Activated naive CD4-positive, alpha-beta T cell treated with anti-CD3 and anti-CD28 coated beads, Interleukin-2, amount 50 U/mL, for 72 hours (primary cell): ENCODE measurements at places on chromosomes 2 and 18.

DNA sequence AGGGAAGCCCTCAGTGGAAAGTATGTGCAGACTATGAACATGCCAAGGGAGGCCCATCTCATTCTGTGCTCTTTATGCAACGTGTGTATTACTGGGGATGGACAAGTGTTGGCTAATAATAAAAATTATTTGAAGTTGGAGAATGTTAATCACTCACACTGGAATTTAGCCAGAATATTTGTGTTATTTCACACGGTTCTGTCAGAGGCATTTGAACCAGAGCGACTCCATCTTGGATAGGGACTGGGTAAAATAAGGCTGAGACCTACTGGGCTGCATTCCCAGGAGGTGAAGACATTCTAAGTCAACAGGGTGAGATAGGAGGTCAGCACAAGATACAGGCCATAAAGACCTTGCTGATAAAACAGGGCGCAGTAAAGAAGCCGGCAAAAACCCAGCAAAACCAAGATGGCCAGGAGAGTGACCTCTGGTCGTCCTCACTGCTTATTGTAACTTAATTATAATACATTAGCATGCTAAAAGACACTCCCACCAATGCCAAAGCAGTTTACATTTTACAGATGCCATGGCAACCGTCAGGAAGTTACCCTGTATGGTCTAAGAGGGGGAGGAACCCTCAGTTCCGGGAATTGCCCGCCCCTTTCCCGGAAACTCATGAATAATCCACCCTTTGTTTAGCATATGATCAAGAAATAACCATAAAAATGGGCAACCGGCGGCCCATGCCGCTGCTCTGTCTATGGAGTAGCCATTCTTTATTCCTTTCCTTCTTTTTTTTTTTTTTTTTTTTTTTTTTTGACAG is 2.6 kb upstream of the FZD5 start:
- DNase-seq: no peak

DNA sequence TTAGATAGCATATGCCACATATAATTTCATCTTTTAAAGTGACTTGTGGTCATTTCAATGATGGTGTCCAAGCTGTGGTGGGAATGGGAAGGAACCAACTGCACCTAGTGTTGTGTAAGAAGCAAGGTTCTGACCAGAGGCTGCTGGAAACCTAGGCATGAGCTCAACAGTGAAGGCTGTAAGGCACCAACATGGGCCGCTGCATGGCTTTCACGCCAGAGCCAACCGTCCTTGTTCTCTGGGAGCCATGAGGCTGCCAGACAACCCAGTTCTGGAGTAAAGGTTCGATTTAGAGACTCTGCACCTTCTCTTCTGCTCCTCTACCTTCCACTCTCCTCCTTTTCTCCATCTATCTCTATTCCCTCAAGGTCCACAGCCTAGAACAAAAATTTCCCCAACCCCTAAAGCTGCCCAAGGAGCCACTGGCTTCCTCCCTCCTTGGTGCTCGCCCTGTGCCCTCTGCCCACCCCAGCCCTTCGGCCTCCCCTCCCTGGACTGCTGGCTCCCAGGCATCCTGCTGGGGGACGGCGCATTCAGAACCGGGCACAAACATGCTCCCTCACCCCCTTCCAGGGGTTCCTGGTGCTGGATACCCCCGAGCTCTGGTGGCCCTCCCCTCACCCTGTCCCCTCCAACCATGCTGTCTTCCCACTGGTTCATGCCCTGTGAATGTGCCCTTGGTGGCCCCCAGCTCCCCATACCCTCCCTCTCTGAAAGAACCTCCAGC is 305.1 kb downstream of the CELF4 start:
- no peak for DNase-seq

- no peak for DNase-seq
These were observed 155.2 kb downstream of the SH3BP4 start for GRCh38 chr2:235106874-235107639.

- DNase-seq: no peak
These were observed 149.1 kb downstream of the RHBDD1 start for GRCh38 chr2:226984750-226985582.

DNA sequence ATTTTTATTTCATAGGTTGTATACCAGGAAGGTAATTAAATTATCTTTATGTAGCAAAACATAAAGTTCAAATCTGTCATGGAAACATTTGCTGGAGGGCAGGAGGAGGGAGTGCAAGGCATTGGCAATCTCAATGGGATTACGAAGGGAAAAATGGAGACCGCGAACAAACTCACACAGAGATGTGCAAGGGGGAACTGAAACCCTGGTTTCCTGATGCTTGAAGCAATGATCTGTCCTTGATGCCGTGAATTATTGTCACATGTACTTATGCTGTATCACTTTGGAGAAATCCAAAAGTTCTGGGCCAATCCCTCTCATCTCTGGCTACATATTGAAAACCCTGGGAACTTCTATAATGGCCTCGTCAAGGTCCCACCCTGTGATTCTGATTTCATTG is 65.0 kb upstream of the MFF start:
- no peak for DNase-seq

DNA sequence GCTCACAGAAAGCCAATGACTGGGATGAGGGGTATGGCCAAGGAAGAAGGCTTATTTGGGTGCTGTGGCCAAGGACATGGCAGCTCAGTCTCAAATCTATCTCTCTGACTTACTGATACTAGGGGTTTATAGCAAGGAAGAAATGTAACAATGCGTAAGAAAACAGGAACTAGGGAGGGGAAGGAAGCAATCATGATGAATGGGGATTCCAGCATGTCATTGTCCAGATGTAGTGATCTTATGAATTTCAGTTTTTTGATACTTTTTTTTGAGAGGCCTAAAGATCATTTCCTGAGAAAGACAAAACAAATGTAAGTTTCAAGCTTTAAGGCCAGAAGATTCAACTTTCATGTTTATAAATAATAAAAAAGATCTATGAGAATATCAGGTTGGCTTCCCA is 298.6 kb upstream of the FAM98A start:
- no peak for DNase-seq

DNA sequence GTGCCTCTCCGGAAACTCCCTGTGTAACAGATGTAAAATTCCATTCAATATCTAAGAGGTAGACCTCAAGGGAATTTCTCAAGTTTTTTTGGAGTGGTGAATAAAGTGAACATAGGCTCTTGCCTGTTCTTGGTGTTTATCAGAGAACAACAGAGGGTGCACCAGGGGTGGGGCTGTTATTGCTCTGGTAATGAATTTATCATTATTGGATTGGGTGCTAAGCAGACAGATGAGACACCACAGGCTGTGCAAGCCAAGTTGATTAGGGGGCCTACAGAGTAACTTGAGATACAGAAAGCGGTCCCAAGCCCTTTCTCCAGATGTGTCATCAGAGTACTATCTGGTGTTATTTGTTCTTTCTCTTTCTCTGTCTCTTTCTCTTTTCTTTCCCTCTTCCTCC is 286.3 kb downstream of the OSR1 start:
- DNase-seq: no peak
